Cardiac muscle cell (in vitro differentiated cells and primary cell): ENCODE measurements at places on chromosomes 13 and 19. TPM values are rescaled to one million over a fixed set of nuclear protein-coding genes. Genes with fewer than 3 reads are reported as not detected.

GRCh38 chr13:85567909-85568308, 231.3 kb downstream of the SLITRK6 start:
- no peaks in the 10 kb centered on the region for H3K27me3 ChIP-seq
- no peak overlapping the region for H3K4me3 ChIP-seq
- H3K27ac ChIP-seq, result no peak overlapping the region
- no peak for DNase-seq
- no peaks in the 10 kb centered on the region for H3K4me1 ChIP-seq
- no peaks in the 10 kb centered on the region for H3K36me3 ChIP-seq

- peak overlapping the region; percentile 93 for H3K4me3 ChIP-seq
- H3K36me3 ChIP-seq, result no peaks in the 10 kb centered on the region
- no peak for DNase-seq
These were observed 927 bp upstream of the TSHZ3 start for GRCh38 chr19:31350033-31350692.

DNA sequence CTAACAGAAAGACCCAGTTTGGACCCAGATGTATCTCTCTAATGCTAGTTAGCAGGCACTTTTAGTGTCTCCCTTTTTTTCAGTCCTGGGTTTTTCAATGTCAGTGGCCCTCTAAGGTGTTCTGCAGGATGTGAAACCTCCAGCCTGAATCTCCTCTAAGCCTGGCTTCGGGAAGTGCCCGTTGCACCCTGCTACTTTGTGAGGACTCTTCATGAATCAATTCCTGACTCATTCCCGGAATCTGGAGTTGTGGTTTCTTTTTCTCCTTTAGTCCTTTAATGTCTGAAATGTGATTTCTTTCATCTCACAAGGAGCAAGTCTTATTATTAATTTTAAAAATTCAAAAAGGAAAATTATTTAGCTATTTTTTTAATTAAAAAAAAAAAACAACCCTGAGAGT, 116.0 kb downstream of the ZNF536 start:
- H3K4me3 ChIP-seq, result no peak overlapping the region
- H3K27me3 ChIP-seq, result no peaks in the 10 kb centered on the region
- no peak overlapping the region for H3K27ac ChIP-seq
- no peak for DNase-seq

GRCh38 chr19:15864824-15865223, 33.0 kb downstream of the CYP4F2 start:
- H3K27ac ChIP-seq, result no peak overlapping the region
- no peaks in the 10 kb centered on the region for H3K36me3 ChIP-seq
- no peaks in the 10 kb centered on the region for H3K27me3 ChIP-seq
- no peak overlapping the region for H3K4me3 ChIP-seq
- no peaks in the 10 kb centered on the region for H3K4me1 ChIP-seq

DNA sequence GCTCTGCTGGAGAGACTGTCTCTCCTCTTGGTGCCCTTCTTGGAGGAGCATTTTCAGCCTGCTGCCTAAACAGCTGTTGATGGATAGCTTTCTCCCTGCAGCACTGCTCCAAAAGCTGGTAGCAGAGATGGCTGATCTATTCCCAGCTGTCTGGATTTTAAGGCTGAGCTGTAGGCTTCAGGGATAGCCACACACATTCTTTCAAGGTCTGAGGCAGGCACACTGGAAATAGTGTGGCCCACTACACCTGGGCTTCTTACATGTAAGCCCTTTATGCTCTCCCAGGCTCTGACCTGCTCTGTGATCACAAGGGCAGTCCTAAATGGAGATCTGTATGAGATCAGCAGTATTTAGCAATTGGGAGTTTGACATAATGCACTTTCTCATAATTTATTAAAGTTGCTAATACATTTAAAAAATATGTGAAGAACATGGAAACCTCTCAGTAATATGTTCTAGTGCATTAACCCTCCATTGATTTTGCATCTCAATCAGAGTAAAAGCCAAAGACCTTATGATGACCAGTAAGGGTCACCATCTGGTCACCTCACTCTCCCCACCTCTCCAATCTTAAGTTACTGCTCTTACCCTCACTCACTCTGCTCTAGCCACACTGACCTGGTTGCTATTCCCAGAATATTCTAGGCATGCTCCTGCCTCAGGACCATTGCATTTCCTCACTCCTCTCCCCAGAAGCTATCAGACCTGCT, 91.6 kb downstream of the MBNL2 start:
- no peak overlapping the region for H3K4me3 ChIP-seq
- DNase-seq, result no peak
- H3K36me3 ChIP-seq, result no peaks in the 10 kb centered on the region

RPS19 gene
- total RNA-seq, result 1,651 and 2,830 TPM in 2 replicates

C19orf67 gene
- 3.6 and 14.2 TPM in 2 replicates for total RNA-seq

KLK14 gene
- total RNA-seq, result 0.24 TPM in 1 of 2 replicates, not detected in the other
